Natural killer cell (primary cell): ENCODE measurements at places on chromosomes 1 and 21. TPM values are rescaled to one million over a fixed set of nuclear protein-coding genes. Genes with fewer than 3 reads are reported as not detected.

DNA sequence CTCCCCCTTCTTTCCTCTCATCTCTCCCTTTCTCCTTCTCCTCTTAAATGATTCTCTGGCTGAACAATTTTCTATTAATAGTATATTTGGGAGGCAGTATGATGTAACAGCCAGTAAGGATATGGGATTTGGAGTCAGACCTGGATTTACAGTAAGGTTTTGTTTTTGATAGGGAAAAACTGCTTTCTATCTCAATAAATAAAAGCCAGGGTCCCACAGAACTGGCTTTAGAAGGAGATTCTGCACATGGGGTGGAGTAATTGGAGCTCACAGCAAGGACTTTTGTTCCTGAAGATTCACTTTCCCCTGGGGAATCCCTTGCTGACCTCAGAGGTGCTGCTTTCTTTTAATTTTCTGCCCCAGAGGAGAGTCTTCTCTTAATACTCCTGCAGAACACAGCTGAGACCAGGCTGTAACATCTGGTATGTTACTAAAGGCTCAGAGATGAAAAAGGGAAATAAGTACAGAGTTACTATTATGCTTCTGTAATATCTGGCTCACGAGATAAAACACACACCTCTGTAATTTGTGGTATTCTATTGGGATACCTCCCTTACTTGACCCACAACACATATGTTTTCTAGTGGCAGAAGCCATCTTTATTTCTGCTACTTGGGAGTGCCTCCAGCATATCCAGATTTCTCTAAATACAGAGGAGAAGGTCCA is 13.4 kb downstream of the EPB41 start:
- DNase-seq, result no peak
- H3K4me1 ChIP-seq, result peaks cover 57% of the 10 kb centered on the region
- H3K27ac ChIP-seq, result peak overlapping the region; percentile 80
- no peaks in the 10 kb centered on the region for H3K27me3 ChIP-seq
- peak overlapping the region; percentile 1 for H3K4me3 ChIP-seq

DNA sequence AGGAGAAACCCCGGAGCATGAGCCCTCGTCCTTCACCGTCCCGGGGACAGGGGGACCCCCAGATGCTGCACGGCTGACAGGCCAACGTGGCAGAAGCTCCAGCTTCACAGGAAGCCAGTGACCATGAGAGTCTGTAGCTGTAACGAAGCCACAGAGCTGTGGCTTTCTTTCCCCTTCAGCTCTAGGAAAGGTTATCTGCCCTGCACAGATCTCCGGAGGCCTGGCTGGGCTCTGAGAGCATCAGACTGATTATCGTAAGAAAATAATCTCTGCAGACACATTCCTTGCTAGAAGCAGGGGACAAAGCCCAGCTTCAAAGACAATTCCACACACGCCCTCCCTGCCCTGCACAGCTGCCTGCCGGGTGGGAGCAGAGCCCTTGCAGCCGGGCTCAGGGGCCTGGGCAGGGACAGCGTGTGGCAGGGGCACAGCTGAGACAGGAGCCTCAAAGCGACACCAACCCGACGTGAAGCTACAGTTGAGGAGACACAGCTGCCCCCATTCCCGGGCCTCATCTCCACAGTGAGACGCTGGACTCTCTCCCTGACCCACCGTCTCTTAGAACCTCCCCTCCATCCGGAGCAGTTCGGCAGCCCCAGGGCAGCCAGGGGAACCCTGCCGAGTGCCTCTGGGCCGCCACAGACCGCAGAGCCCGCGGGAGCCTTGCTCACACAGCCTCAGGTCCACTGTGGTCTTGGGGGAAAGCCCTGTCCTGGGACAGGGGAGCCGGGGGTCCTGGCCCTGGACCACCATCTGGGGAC is 30.6 kb downstream of the POFUT2 start:
- H3K27me3 ChIP-seq, result peaks cover 13% of the 10 kb centered on the region
- H3K36me3 ChIP-seq, result no peaks in the 10 kb centered on the region
- no peak overlapping the region for H3K4me3 ChIP-seq
- peak; percentile 42 for DNase-seq

- no peaks in the 10 kb centered on the region for H3K27me3 ChIP-seq
- DNase-seq, result no peak
- H3K4me1 ChIP-seq, result no peaks in the 10 kb centered on the region
These were observed 1126.7 kb upstream of the ADGRL2 start for GRCh38 chr1:80673935-80674597.

DNA sequence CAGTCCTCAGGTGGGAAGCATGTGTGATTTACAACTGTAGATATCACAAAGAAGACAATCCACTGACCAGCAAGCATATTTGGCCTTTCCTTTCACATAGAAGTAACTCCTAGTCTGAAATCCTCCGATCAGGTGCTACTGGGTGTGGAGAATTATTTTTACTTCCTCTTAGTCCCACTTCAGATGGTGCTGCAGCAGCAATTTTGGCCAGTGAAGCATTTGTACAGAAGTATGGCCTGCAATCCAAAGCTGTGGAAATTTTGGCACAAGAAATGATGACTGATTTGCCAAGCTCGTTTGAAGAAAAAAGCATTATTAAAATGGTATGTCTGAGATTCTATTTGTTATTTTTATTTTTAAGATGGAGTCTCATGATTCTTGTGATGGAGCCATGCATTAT is 51.0 kb downstream of the SCP2 start:
- H3K27ac ChIP-seq, result no peak overlapping the region
- H3K4me1 ChIP-seq, result no peaks in the 10 kb centered on the region
- no peak overlapping the region for H3K4me3 ChIP-seq
- no peaks in the 10 kb centered on the region for H3K27me3 ChIP-seq
- no peak for DNase-seq

DNA sequence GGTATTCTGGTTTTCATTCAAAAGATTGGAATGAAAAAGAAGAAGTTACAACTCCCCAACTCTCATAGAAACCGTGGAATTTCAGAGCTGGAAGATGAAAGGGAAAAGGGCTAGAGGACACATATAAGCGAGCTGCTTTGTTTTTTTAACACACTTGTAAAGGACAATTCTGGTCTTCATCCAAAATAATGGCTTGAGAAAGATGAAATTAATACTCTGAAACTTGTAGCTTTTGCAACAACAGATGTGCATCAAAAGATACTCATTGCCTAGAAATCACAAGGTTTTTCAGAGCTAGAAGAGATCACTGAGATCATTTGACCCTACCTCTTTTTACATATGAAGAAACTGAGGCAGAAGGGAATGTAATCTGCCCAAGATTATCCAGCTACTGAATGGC is 25.6 kb downstream of the NR5A2 start:
- no peaks in the 10 kb centered on the region for H3K4me1 ChIP-seq
- no peaks in the 10 kb centered on the region for H3K36me3 ChIP-seq
- no peak overlapping the region for H3K4me3 ChIP-seq
- no peak overlapping the region for H3K27ac ChIP-seq

The ECM1 gene
- not detected for total RNA-seq

DNA sequence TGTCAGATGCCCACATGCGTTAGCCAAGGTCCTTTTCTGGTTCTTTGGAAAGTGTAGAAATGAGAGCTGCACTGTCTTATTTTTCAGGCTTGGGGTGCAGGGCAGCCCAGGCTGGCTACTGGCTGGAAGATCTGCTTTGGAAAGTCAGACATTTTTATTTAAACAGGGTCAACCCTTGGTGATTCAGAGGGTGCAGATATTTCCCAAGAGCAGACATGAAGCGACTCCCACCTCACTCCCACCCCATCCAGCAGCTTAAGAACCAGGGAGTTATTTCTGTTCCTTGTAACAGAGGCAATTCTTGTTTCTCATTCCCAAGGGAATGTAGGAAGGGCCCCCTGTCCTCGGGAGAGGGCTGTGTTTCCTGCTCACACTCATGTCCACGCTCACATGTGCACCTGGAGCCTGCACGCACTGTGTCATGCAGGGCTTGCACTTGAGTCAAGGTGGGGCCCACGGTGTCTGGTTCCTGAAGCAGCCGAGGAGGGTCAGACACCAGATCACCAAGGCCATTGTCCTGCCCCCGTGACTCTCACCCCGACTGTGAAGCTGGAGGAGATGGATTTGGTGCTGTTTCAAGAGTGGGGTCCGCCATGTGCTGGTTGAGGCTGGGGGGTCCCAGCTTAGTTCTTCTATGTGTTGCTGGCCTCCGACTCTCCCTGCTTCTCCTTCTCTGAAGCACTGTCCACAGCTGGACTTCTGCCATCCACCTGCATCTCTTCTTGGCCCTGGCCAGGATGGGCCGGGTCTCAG is 992 bp downstream of the S100A7A start:
- H3K36me3 ChIP-seq, result no peaks in the 10 kb centered on the region
- H3K27me3 ChIP-seq, result peaks cover 5% of the 10 kb centered on the region
- no peaks in the 10 kb centered on the region for H3K4me1 ChIP-seq
- DNase-seq, result no peak
- H3K27ac ChIP-seq, result no peak overlapping the region

GRCh38 chr1:244296447-244296846 is 155.3 kb downstream of the ADSS2 start:
- peaks cover 20% of the 10 kb centered on the region for H3K4me1 ChIP-seq
- H3K27me3 ChIP-seq, result no peaks in the 10 kb centered on the region
- H3K36me3 ChIP-seq, result no peaks in the 10 kb centered on the region
- DNase-seq, result no peak

- H3K4me1 ChIP-seq, result peaks cover 47% of the 10 kb centered on the region
- no peaks in the 10 kb centered on the region for H3K27me3 ChIP-seq
- H3K36me3 ChIP-seq, result no peaks in the 10 kb centered on the region
These were observed 4.3 kb upstream of the FGGY start for GRCh38 chr1:59292562-59292961.

The MIXL1 gene
- total RNA-seq, result 0.58 TPM

The C1orf21 gene
- 88.3 TPM for total RNA-seq

The INPP5B gene
- 34.0 TPM for total RNA-seq

The TPTE gene
- total RNA-seq, result not detected

- peaks cover 7% of the 10 kb centered on the region for H3K4me1 ChIP-seq
- H3K4me3 ChIP-seq, result no peak overlapping the region
- no peaks in the 10 kb centered on the region for H3K36me3 ChIP-seq
- peak; percentile 51 for DNase-seq
- no peaks in the 10 kb centered on the region for H3K27me3 ChIP-seq
These were observed 76.5 kb upstream of the BTG3 start for GRCh38 chr21:17688912-17689874.

DNA sequence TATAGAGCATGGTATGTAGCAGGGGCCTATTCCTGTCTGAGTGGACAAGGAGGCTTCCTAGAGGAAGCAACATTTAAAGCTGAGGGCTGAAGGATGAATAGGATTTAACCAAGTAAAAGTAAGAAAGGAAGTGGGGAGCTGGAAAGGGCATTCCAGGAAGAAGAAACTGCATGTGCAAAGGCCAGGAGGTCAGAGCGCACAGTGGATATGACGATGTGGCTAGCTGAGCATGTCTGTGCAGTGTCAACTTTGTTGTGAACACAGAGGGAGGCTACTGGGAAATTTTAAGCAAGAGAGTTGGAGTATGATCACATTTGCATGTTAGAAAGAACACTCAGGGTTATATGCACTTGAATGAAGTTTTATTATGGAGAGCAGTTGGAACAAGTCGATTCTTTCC is 28.6 kb upstream of the JUN start:
- H3K4me3 ChIP-seq, result no peak overlapping the region
- no peak for DNase-seq
- H3K36me3 ChIP-seq, result no peaks in the 10 kb centered on the region
- no peaks in the 10 kb centered on the region for H3K27me3 ChIP-seq

GRCh38 chr21:42107177-42107880 is 36.2 kb downstream of the UMODL1 start:
- no peak for DNase-seq
- peaks cover 13% of the 10 kb centered on the region for H3K4me1 ChIP-seq
- no peaks in the 10 kb centered on the region for H3K36me3 ChIP-seq
- no peak overlapping the region for H3K4me3 ChIP-seq

The REN gene
- not detected for total RNA-seq

DNA sequence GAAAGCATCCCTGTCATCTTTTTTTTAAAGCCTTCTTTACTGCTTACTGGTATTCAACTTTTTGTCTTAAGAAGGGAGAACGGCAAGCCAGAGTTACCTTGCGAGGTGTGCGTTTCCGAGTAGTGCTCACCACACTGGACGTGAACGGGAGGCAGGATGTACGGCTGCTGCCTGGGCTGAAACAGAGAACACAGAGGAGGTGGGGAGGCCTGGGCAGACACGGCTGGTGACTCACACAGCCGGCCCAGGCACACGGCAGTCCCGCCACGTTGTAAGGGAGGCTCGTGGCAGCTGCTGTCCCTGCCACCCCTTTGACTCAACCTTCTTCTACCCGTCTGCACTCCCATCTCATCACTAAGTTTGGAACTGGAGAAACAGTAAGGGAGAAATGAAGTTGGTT is 105.8 kb downstream of the SMYD2 start:
- H3K4me1 ChIP-seq, result no peaks in the 10 kb centered on the region
- DNase-seq, result no peak
- H3K36me3 ChIP-seq, result no peaks in the 10 kb centered on the region
- no peak overlapping the region for H3K4me3 ChIP-seq
- no peaks in the 10 kb centered on the region for H3K27me3 ChIP-seq

GRCh38 chr1:160243767-160244166 is 18.6 kb downstream of the DCAF8 start:
- no peak overlapping the region for H3K27ac ChIP-seq
- H3K4me1 ChIP-seq, result no peaks in the 10 kb centered on the region
- H3K36me3 ChIP-seq, result peaks cover 43% of the 10 kb centered on the region

- no peak overlapping the region for H3K27ac ChIP-seq
- H3K27me3 ChIP-seq, result no peaks in the 10 kb centered on the region
These were observed 365.6 kb downstream of the RPS6KC1 start for GRCh38 chr1:213416461-213417224.

The L1TD1 gene
- not detected for total RNA-seq

DNA sequence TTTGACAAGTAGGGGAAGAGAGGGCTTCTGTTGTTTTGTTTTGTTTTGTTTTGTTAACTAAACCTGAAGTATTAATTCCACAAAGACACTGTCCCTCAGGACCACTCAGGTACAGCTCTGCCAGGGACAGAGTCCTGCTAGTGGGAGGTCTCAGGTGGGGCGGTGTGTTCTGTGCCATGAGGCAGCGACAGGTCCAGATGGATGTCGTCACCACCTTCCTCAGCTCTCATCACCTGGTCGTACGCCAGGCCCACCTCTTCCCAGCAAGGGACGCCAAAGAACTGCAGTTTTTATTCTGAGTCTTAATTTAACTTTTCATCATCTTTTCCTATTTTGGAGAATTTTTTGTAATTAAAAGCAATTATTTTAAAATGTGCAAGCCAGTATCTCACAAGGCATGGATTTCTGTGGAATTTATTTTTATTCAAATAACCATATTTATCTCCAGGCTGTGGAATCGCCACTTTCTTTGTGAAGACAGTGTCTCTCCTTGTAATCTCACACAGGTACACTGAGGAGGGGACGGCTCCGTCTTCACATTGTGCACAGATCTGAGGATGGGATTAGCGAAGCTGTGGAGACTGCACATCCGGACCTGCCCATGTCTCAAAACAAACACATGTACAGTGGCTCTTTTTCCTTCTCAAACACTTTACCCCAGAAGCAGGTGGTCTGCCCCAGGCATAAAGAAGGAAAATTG is 62.5 kb downstream of the POFUT2 start:
- no peak for DNase-seq
- no peak overlapping the region for H3K4me3 ChIP-seq
- peaks cover 3% of the 10 kb centered on the region for H3K36me3 ChIP-seq
- no peaks in the 10 kb centered on the region for H3K27me3 ChIP-seq
- H3K4me1 ChIP-seq, result peaks cover 39% of the 10 kb centered on the region
- no peak overlapping the region for H3K27ac ChIP-seq
